Psoas muscle (tissue), 8 donors: ENCODE measurements at places on chromosomes 12 and 14.

DNA sequence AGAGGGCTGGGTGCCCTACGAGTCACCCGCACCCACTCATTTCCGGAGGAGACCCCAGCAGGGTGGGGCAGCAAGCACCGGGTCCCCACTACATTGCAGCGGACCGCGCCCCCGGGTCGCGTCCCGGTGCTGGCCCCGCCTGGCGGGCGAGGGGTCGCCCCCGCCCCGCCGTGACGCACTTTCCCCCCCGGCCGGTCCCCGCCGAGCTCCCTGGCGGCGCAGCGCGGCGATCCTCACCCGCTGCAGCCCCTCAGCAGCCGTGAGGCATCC is 106.1 kb downstream of the PRICKLE1 start:
- no peak for DNase-seq

DNA sequence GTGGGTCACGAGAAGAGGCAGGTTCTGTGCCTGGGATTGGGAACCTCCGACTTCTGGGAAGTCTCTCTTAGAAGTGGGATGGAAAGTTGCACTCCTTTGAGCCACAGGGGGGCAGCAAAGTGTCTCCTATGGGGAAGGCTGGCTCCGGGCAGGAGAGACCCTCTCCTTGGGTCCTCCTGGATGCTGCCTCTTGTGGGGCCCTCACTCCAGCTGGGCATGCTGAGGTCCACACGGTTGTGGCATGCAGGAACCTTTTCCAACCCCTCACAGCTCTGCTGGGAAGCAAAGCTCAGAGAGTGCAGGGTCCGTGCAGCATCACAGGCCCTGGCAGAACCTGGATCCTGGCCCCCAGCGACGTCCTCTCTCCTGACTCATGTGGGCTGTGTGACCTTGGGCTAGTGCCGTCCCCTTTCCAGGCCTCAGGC is 17.4 kb downstream of the SDSL start:
- no peak for DNase-seq

DNA sequence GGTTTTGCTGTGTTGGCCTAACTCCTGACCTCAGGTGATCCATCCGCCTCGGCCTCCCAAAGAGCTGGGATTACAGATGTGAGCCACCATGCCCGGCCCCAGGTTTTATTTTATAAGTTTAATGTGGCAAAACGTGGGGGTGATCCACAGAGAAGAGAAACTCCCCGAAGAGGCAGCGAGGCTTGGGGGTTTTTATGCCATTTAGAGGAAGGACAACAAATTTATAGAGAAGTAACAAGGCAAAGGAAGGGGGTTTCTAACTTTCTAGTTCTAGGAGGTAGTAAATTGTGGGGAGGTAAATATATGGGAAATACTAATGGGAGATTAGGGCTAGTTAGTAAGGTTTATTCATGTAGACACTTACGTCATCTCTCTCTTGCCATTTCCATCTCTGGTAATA is 17.2 kb upstream of the PHC1 start:
- no peak for DNase-seq

DNA sequence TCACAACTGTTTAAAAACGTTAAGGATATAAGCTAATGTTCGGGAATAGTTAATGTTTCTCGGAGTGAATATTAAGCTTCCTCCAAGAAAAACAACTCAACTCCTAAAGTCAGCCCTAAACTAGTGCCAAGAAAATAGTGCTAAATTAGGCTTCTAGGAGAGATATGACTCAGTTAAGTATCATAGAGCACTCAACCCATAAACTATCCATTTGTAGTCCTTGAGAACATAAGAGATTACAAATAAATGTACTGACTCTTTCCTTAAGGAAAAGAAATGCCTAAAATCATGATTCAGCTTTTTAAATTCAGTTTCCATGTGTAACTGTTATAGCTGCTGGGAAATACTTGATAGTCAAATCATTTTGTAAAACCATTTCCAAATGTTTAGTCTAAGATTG is 117.1 kb downstream of the HMGA2 start:
- no peak for DNase-seq

- no peak for DNase-seq
Observed at GRCh38 chr14:58701604-58702003, 63.8 kb downstream of the DACT1 start.

GRCh38 chr12:108647585-108648287 is 14.0 kb upstream of the SELPLG start:
- no peak for DNase-seq

DNA sequence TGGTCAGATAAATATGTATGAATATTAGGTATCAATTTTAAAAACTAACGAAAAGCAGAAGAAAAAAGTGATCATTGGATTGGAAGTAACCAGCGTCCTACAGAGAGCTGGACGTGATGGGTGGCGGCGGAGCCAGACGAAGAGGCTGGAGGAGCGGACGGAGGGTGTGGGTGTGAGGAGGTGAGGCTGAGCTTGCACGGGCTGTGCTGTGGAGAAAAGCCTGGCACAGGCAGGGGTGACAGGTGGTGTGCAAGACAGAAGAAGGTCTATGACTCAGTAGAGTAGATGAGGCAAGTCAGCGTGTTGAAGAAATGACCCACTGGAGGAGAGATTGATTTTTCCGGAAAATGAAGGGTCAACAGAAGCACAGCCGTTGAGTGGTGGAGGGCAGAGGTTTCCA is 56.4 kb downstream of the FZD10 start:
- no peak for DNase-seq

- DNase-seq, result no peak
Observed at GRCh38 chr14:95044463-95045105, 112.7 kb downstream of the DICER1 start.

DNA sequence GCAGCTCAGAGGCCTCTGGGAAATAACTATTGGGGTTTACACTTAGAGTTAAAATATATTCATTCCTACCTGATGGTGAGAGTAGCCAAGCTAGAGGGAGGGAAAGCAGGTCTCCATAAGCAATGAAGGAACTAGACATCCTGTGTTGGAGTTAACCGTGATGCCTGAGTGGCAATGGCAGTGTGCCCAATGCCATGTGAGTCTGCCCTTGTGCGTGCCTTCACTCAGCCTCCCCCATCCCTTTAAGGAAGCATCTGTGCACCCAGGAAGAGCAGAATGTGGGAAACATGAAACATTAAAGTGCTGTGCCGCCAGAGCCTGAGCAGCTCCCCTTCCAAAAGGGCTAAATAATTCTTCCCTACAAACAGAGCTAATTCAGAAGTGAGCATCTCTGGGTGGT is 76.3 kb downstream of the COX16 start:
- DNase-seq, result no peak

DNA sequence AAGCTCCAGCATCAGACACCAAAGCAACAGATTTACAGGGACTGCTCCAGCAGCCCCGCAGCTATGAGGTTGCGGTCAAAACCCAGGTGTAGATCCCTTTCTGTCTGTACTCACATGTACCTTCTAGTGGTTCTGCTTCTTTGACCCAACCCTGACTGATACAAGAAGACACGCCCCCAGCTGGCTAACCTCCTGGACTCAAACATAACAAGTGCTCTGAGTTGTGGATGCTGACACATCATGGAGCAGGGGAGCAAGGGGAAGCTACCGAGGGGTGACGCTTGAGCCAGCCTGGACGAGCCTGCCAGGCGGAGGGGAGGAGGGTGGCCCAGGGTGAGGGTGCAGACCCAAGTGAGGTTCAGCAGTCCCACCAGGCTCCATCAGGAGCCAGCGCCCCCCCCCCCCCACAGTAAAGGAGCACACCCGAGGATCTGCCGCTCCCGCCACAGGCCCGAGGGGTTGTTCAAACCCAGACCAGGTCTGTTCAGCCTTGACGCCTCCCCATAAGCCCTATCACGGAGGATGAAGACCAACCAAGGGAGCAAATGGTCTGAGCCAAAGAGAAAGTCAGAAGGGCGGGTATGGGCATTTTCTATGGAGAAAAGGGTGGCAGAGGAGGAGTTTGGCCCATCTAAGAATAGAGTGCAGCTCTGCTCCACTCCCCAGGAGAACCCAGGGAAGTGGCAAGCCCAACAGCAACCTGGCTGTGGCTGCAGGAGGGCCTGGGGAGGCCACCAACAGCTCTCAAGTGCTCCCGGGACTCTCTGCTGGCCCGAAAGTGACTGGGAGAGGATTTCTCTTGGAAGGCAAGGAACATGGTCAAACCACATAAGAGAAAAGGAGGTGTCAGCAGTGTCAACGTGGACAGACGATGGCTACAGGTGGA is 229.4 kb downstream of the BCL11B start:
- DNase-seq, result no peak

GRCh38 chr12:16472631-16473030 is 125.2 kb downstream of the MGST1 start:
- DNase-seq, result no peak

- DNase-seq, result no peak
Observed at GRCh38 chr14:98927986-98928385, 344.0 kb downstream of the BCL11B start.

DNA sequence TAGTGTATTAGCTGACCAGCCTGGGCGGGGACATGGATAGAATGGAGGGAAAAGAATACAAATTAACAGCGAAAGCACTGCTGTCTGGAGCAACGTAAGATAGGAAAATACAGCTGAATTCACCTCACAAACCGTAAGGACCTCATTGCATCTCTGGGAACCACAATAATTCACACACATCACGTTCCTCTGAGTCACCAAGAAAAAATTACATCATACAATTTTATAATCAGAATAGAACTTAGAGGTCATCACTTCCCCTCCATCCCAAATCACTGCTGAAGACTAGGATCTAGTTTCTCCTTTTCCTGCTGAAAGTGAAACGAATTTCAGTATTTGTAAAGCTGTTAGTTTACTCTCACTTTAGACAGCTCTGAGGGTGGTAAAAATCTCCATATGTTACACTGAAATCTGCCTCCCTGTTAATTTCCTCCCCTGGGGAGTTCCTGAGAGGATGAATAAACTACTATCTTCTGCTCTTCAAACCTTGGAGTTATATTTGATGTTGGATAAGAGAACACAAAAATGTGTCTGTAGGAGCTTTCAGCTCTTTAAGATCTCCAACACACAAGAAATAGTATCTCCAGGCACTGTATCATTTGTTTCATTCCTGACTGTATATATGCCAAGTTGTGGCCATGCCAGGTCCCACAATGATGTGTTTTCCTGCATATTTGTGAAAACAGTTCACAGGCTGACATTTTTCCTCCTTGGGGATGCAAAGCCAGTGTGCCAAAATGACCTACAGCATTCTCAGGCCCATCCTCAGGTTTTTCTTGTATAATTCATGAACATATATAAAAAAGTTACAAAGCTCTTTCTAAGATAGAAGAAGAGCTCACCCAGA is 63.8 kb upstream of the SSTR1 start:
- no peak for DNase-seq

- no peak for DNase-seq
Observed at GRCh38 chr14:90456551-90456950, 59.7 kb downstream of the CALM1 start.

- no peak for DNase-seq
Observed at GRCh38 chr12:89786177-89786810, 77.7 kb upstream of the ATP2B1 start.

GRCh38 chr12:19869413-19869812 is 430.1 kb downstream of the AEBP2 start:
- DNase-seq, result no peak

- DNase-seq, result no peak
Observed at GRCh38 chr12:80353254-80353653, 90.8 kb upstream of the PTPRQ start.

DNA sequence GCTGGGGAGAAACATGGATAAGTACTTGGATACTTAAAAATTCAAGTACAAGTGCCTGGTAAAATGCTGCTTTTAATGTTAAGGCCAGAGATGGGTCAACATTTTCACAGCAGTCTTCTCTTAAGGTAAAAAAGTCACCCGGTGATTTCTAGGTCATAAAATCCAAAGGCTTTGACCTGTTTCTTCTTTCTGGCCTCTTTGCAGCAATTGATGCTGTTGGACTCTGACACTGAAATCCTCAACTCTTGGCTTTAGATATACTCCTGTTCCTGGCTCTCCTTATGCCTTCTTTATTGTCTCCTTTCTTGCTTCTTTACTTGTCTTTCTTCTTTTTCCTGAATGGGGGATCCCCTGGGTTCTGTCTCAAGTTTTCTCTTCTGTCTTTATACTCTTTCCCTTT is 189.2 kb downstream of the SSPN start:
- DNase-seq, result no peak

- DNase-seq, result no peak
Observed at GRCh38 chr12:19515179-19515578, 75.9 kb downstream of the AEBP2 start.

GRCh38 chr12:124592050-124592449 is 24.6 kb upstream of the NCOR2 start:
- DNase-seq, result no peak

- no peak for DNase-seq
Observed at GRCh38 chr12:93707836-93708235, 30.7 kb downstream of the CRADD start.

DNA sequence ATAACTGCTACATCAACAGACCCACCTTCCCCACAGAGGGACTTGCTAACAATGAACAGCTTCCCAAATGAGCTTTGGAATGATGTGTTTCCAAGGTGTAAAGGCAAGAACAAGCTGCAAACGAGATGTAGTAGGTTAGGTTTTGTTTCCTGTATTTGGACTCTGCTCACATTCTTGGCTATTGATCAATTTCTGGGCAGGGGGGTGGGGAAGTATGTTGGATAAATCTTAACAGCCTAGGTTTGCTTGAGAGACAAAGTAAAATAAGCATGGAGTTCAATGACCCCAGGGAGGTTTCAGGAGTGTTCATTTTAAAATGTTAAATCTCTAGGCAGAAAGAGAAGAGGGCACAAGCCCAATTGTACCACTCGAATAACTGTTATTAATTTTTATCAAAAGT is 146.6 kb downstream of the DPY19L2 start:
- no peak for DNase-seq

GRCh38 chr12:65637774-65638173 is 186.5 kb upstream of the HMGA2 start:
- no peak for DNase-seq

- DNase-seq, result no peak
Observed at GRCh38 chr14:99535448-99535847, 54.2 kb downstream of the CCNK start.

- no peak for DNase-seq
Observed at GRCh38 chr12:69583203-69583602, 2.1 kb upstream of the CCT2 start.

GRCh38 chr12:3243376-3244084 is 166.4 kb downstream of the TSPAN9 start:
- DNase-seq, result no peak

- no peak for DNase-seq
Observed at GRCh38 chr12:12755923-12756322, 29.5 kb upstream of the APOLD1 start.

DNA sequence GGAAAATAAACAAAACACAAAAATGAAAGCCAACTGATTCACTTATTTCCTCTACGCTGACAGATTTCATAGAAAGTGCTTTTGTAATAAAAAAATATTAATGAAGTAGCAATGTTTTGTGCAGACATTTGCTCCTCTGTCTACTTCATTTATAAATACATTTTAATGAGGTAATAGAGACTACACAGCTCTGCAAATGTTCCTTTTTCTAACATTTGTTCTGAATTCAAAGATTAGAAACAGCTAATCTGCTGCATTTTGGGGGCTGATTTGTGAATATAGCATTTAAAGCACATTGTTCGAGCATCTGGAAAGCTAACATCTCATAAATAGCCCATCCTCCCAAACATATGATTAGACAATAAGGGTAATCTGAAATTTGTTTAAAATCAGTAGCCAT is 97.8 kb downstream of the PRKD1 start:
- no peak for DNase-seq
